ENCODE measurements at places on chromosomes 2 and 18. TPM values are rescaled to one million over a fixed set of nuclear protein-coding genes. Genes with fewer than 3 reads are reported as not detected.

SLC5A7 gene
- total RNA-seq = not detected

PLA2R1 gene
- total RNA-seq = not detected

SPR gene
- 0.65 TPM for total RNA-seq

TEX44 gene
- total RNA-seq = not detected

RPRD1A gene
- total RNA-seq = 26.8 TPM

LOXHD1 gene
- total RNA-seq = 0.47 TPM

SPEG gene
- total RNA-seq = 10.8 TPM

PARD3B gene
- 0.76 TPM for total RNA-seq
